ENCODE measurements at places on chromosomes 7 and 10. TPM values are rescaled to one million over a fixed set of nuclear protein-coding genes. Genes with fewer than 3 reads are reported as not detected.

DNA sequence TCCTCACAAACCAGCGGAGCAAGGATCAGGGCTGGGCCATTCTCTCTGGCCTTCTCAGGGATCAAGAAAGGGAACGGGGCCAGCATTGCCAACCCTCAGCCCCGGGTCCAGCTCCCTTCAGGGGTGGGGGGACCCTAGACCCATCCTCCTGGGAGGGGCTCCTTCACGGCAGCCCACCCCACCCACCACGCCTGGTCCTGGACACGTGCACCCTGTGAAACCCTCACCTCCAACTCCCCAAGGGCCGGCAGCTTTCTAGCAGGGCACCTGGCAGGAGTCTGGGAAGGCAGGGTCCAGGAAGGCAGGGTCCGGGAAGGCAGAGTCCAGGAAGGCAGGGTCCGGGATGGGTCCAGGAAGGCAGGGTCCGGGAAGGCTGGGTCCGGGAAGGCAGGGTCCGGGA lies 46.6 kb upstream of the ADGRA1 start:
- DNase-seq, result no peak

DNA sequence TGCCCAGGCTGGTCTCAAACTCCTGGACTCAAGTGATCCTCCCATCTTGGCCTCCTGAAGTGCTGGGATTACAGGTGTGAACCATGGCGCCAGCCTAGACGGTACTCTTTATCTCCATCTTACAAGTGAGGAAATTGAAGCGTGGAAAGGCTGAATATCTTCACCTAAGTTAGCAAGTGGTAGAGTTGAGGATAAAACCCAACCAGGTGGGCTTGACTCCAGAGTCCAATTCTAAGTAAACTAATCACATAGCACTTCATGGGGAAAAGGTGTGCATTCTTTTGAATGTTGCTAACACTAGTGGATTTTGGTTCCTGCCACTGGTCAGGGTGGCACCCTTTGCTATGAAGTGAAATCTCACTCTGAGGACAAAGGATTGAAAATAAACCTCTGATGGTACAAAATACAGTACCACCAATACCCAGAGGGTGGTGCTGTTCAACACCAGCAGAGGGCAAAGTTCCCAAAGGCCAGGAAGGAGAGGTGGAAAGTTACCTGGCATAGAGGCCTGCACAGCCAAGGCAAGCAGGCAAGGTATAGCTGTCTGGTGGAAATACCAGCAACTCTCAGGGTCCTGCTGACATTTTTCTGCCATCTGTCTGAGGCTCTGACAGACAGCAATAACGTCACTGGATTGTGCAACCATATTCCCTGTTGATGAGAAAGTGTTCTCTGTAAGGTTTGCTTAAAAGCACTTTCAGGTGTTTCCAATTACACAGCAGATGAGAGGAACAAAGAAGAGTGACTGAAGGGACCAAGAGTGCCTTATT lies 17.6 kb downstream of the ZDHHC16 start:
- peak; percentile 33 for DNase-seq

- DNase-seq, result no peak
Observed at GRCh38 chr10:120943542-120943941, 92.4 kb downstream of the WDR11 start.

GRCh38 chr10:69241575-69241974 lies 21.4 kb downstream of the HKDC1 start:
- no peak for DNase-seq

- no peak for DNase-seq
Observed at GRCh38 chr7:46291601-46292150, 370.6 kb upstream of the IGFBP3 start.

GRCh38 chr10:76644476-76644875 lies 993.1 kb downstream of the KCNMA1 start:
- no peak for DNase-seq

GRCh38 chr10:21387868-21388267 lies 137.6 kb downstream of the SKIDA1 start:
- no peak for DNase-seq

DNA sequence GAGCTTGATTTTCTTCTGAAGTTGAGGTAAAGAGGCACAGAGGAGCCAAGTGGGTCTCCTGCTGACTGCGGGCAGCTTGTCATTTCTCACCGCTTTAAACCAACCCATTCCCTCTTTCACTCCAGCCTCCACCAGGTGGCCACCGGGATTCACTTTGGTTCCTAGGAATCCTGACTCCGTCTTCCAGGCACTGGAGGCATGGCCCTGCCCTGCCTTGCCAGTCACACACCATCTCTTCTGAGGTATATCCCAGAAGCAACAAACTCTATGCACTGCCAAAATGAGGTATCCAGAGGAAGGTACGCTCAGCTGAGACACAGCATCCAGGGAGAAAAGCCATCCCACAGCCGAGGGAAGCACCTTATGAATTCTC lies 280.8 kb downstream of the TNS3 start:
- peak; percentile 39 for DNase-seq

- DNase-seq, result no peak
Observed at GRCh38 chr7:99733448-99733847, 1.5 kb downstream of the CYP3A7 start.

DNA sequence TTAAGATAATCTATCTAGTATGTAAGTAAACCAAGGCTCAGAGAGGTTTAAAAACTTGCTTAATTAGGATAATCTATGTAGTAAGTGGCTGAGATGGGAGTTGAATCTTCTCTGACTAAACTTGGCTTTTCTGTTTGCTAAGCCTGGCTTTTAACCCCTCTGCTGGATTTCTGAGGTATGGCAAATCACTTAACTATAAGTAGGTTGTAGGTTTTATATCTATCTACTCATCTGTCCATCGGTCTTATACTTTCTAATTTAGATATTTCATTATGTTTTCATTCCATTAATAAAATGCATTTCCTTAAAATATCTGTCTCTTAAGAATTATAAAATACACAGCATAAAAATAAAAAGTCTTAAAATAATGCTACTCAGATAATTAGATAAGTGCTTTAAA lies 59.4 kb downstream of the ST7 start:
- DNase-seq, result no peak

- DNase-seq, result no peak
Observed at GRCh38 chr7:49797987-49798660, 24.7 kb downstream of the VWC2 start.

- no peak for DNase-seq
Observed at GRCh38 chr10:125124907-125125306, 35.5 kb downstream of the CTBP2 start.

GRCh38 chr7:70793821-70794220 lies 338.1 kb upstream of the GALNT17 start:
- no peak for DNase-seq

- DNase-seq, result no peak
Observed at GRCh38 chr10:11447586-11447985, 163.9 kb downstream of the USP6NL start.

Gene KNDC1
- total RNA-seq, result 0.13 TPM

Gene CARD11
- 0.42 TPM for total RNA-seq

Gene PAX4
- not detected for total RNA-seq

Gene CALCR
- total RNA-seq, result 0.51 TPM

Gene GBX1
- total RNA-seq, result not detected
